ENCODE measurements at places on chromosomes 1 and 21.

GRCh38 chr1:158117854-158118704, 62.6 kb upstream of the CD1D start:
- peak; percentile 49 for DNase-seq

DNA sequence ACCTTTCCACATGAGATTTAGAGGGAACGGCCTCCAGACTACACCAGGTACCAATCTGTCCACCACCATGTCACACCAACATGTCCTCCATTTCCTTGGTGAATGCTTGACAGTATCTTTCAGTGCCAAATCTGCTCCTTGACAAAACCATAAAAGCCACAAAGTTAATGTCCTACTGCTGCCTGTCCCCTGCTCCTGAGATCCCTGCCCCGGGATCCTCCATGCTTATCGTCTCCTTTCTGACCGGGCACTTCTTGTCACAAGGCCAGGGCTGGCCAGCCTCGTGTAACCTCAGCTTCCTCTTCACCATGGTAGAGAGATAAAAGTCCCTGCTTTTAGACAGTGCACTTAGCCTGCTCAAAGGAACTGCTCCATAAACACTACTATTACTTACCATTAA, 136.2 kb downstream of the NAV1 start:
- peak; percentile 74 for DNase-seq

- no peak for DNase-seq
Observed at GRCh38 chr1:12272770-12273169, 42.9 kb downstream of the VPS13D start.

DNA sequence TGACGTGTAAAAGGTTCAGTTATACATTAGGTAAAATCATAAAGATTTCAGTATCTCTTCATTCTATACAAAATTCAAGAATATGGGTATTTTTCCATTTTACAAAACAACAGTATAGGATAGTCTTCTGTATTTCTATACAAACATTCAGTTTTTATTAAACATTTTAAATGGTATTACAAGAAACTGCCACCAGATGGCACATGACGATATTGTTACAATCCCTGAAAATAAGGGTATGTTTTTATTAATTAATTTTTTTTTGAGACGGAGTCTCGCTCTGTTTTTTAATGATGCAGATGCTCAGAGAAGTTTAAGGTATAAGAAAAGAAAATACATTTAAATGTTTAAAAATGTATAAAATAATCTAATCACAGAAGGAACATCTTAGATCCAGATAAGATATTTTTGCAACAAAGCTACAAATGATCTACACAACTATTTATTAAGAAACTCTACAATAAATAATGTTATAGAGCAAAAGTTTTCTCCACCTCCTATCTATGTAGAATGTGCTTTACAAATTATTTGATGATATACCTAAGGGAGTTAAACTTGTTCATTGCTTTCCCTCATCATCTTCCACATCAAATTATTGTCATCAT, 23.5 kb upstream of the RSBN1 start:
- peak; percentile 83 for DNase-seq

DNA sequence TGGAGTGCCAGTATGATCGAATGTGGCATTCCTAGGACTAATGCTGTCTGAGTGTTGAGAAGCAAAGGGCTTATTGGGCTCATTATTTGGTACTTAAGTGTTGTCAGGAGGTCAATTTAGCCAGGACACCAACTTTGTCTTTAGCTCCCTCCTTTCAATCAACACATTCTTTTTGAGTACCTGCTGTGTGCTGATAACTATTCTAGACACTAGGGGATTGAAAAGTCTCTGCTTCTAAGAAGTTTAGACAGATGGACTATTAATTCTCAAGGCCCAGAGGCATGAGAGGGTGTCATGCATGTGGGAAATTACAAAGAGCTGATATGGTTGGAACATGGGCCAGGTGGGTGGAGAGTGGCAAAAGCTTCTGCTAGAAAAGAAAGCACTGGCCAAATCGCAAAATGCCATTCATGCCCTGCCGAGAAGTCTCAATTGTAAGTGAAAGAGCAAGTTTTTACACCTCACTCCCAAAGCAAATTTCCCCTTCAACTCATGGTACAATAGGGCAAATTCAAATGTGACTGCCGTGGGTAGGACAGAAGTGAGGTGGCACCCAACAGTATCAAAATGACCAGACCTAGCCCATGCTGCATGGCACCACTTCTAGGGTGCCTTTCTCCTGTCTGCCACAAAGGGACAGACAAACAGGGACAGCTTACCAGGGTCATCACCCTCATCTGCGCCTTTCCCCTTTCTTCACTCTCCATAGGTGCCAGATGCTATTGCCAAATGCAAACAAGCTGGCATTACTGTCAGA, 53.6 kb upstream of the LAX1 start:
- DNase-seq = no peak

GRCh38 chr1:30947212-30947611, 38.7 kb upstream of the SDC3 start:
- no peak for DNase-seq

DNA sequence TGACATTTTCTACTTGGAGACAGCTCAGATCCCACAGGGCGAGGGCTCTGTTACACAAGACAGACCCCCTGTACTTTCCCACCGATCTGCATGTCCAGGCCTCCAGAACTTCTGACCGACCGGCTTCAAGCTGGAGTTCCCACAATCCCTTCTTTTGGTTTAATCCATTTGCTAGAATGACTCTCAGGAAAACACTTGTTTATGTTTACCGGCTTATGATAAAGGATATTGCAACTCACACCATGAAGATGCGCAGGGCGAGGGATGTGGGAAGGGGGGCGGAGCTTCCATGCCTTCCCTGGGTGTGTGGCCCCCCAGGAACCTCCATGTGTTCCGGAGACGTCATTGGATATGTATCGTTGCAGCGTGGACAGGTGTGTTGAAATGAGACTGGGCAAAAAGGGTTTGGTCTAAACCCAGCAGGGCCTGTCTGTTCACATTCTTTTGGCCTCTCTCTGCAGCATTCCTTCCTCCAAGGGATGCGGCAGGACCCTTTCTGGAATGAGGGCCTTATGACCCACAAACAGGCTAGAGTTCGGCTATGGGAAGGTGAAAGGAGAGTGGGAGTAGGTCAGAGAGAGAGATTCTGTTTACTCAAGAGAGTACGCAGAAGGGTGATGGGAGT, 7.5 kb upstream of the IGSF5 start:
- DNase-seq = no peak

GRCh38 chr1:167452483-167452882, 65.8 kb downstream of the CD247 start:
- no peak for DNase-seq

GRCh38 chr1:231421546-231421970, 529 bp downstream of the EGLN1 start:
- peak; percentile 59 for DNase-seq

GRCh38 chr1:244341455-244342450, 110.0 kb downstream of the ADSS2 start:
- DNase-seq = peak; percentile 82

Data from suppressor macrophage treated with lipopolysaccharide for 1 hour (primary cell).